Thoracic aorta (tissue), 2 donors: ENCODE measurements at places on chromosomes 7 and 10.

DNA sequence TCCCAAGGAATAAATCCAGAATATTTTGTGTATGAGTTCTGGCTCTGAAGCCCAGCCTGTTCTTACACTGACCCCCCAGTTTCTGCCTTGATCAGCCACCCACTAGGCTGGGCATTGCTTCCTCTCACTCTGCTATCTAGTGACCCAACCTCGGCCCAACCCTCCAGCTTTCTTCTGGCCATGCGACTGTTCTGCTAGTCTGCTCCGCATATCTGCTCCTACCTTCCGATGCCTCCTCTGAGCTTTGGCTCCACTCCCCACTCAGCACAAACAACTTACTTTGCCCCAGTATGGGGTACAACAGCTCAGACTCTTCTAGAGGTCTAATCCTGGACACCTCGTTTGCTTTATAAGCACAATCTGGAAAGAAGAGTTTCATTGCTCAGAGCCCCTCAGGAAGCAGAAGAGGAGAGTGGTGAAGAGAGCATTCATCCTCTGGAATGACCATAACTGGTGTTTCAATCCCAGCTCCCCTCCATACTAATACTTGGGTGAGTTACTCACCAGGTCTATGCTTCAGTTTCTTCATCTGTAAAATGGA lies 99.6 kb downstream of the NPSR1 start:
- no peaks in the 10 kb centered on the region for H3K36me3 ChIP-seq
- no peak overlapping the region for H3K4me3 ChIP-seq
- H3K27ac ChIP-seq: no peak overlapping the region
- H3K4me1 ChIP-seq: no peaks in the 10 kb centered on the region
- no peaks in the 10 kb centered on the region for H3K27me3 ChIP-seq
- no peak for DNase-seq

- H3K27ac ChIP-seq: no peak overlapping the region
- H3K4me1 ChIP-seq: no peaks in the 10 kb centered on the region
- H3K4me3 ChIP-seq: no peak overlapping the region
- no peak for DNase-seq
Observed at GRCh38 chr7:937856-938484, 16.5 kb downstream of the ADAP1 start.

DNA sequence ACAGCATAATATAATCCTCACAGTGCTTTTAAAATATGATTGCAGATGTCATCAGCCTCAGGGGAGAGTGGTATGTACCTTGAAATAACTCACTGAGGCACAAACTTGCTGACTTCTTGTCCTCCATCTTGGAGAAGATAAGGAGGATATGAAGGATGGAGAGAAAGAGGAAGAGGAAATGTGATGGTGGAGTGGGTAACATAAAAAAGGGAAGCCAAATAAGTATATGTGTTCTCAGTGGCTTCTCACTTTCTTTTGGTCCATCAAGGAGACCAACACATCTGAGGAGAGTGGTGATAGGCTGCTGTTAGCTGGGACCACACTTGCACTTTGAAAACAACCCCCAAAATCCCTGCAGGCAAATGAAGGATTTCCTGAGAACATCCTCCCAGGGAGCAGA lies 21.6 kb upstream of the ZNF37A start:
- H3K4me3 ChIP-seq: no peak overlapping the region
- H3K36me3 ChIP-seq: no peaks in the 10 kb centered on the region
- DNase-seq: no peak
- H3K27me3 ChIP-seq: no peaks in the 10 kb centered on the region
- no peaks in the 10 kb centered on the region for H3K4me1 ChIP-seq

- no peak for DNase-seq
- H3K36me3 ChIP-seq: no peaks in the 10 kb centered on the region
- H3K27ac ChIP-seq: no peak overlapping the region
- H3K27me3 ChIP-seq: no peaks in the 10 kb centered on the region
- H3K4me3 ChIP-seq: peak overlapping the region; percentile 65
- no peaks in the 10 kb centered on the region for H3K4me1 ChIP-seq
Observed at GRCh38 chr10:58326967-58327381, 7.8 kb upstream of the UBE2D1 start.

GRCh38 chr10:74047871-74048270 lies 50.0 kb downstream of the VCL start:
- H3K36me3 ChIP-seq: peaks cover 3% of the 10 kb centered on the region
- no peak overlapping the region for H3K27ac ChIP-seq
- no peak overlapping the region for H3K4me3 ChIP-seq
- no peak for DNase-seq
- H3K4me1 ChIP-seq: peaks cover 72% of the 10 kb centered on the region
- no peaks in the 10 kb centered on the region for H3K27me3 ChIP-seq

DNA sequence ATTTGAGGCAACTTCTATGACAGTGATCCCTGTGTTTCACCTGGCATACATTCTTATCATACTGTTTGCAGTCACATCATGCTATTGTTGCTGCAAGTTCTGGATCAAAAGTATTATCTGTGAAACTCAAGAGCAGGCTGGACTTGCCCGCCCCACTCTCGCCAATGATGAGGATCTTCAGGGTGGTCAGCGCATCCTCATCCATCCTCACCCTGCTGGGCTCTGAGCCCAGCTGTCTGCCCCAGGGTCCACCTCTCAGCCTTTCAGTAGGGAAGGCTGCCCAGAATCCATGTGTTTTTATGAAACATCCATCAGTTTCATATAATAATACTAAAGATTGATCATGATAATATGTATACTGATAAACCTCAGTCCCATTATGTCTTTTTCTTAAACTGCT lies 55.4 kb upstream of the KIF5B start:
- no peak for DNase-seq
- H3K27ac ChIP-seq: no peak overlapping the region
- H3K27me3 ChIP-seq: no peaks in the 10 kb centered on the region
- no peak overlapping the region for H3K4me3 ChIP-seq
- no peaks in the 10 kb centered on the region for H3K36me3 ChIP-seq

DNA sequence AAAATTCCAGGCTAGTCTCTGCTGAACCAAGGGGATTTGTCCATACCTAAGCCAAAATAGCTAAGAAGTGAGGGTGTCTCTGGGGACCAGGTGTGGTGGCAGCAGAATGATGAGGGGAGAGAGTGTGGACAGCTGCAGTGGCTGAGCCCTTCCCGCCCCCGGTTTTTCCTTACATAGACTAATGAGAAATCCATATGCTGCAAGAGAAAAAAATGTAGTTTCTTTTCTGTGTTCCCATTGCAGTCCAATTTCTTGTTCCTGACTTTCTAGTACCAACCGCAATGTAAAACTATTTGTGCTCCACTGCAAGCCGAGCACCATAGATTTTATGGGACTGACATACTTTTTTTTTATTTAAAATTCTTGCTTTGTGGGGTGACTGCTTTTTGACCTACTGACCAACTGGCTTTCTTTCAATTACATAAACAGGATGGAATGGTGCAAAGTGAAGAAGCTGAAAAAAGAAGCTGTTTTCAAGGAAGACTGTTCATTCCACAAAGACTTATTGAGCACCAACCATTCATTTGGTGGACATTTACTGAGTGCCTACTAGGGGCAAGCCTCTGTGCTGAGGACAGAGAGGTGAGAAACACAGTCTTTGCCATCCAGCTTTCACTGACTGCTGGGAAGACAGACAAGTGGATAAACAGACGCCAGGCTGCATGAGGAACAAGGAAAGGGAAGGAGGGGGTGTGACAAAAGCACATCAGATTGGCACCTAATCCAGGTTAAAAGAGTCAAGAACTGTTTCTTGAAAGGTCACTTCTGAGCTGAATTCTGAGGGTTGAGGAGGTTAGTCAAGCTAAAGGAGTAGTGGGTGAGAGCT lies 9.8 kb downstream of the CEP41 start:
- H3K27ac ChIP-seq: no peak overlapping the region
- no peak for DNase-seq

DNA sequence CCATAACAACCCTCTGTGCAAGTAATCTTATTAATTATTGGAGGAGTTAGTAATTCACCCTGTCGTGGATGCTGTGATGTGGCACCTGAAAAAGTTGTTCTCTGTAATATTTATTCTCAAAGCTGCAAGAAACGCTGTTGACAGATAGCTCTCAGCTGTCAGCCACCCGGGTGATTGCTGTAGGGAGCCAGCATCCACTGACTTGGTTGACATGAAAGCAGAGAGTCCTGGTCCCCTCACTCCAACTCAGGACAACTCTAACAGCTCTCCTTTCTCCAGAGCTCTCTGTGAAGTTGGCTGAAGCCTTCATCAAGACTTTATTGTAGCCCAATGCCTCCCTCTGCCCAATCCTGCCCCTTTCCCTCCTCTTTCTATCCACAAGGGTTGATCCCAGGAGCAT lies 98.0 kb downstream of the FAM107B start:
- DNase-seq: no peak
- H3K27me3 ChIP-seq: no peaks in the 10 kb centered on the region
- H3K36me3 ChIP-seq: no peaks in the 10 kb centered on the region
- H3K4me3 ChIP-seq: no peak overlapping the region
- H3K27ac ChIP-seq: no peak overlapping the region

DNA sequence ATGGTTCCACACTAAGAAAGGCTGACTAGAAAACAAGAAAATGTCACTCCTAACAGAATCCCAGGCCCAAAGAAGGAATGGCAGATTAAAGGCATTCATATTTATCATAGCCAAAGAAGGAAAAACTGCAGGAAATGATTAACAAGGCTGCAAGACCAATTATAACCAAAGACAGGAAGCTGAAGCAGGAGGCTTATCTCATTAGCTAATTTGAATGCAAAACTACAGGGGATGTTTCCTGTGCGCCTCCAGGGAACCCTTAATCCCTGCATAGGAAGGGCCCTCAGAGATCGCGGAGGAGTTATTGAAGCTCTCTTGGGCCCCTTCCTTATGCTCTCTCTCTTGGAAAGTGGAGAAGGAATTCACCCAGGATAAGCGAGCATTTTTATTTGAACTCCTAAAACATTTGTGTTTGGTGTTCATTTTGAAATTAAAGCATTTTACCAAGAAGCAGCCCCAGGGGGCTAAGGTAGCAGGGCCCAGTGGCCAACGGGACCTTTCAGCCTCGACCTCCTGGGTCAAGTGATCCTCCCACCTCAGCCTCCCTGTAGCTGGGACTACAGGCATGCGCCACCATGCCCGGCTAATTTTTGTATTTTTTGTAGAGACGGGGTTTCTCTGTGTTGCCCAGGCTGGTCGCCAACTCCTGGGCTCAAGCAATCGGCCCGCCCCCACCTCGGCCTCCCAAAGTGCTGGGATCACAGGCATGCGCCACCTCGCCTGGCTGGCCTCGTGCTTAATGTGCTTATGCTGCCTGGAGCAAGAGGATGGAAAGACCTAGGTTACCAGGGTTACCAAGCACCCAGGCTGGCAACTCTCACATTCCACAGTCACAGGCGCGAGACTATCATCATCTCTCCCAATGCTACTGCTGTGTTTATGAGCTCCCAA lies 24.1 kb upstream of the PROSER2 start:
- no peaks in the 10 kb centered on the region for H3K27me3 ChIP-seq
- H3K36me3 ChIP-seq: no peaks in the 10 kb centered on the region
- no peaks in the 10 kb centered on the region for H3K4me1 ChIP-seq
- DNase-seq: no peak

DNA sequence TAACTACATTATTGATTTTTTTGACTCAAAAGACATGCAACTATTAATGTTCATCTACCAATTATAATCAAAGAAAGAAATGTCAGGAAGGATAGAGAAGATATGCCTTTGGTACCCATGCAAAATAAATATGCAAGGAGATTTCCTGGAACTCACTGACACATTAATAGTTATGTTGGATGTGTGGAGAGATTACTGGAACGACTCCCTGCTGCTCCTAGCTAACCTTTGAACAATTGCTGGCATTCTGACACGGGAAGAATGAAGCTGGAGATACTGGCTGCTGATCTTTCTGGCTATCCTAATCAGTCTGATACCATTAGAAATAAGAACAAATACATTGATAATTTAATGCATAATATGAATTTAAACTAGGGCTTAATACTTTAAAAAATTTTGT lies 507.9 kb upstream of the NRG3 start:
- H3K27me3 ChIP-seq: no peaks in the 10 kb centered on the region
- H3K36me3 ChIP-seq: no peaks in the 10 kb centered on the region
- H3K27ac ChIP-seq: no peak overlapping the region
- no peak for DNase-seq

GRCh38 chr7:47125529-47125928 lies 456.4 kb downstream of the TNS3 start:
- H3K27ac ChIP-seq: no peak overlapping the region
- no peak overlapping the region for H3K4me3 ChIP-seq
- no peaks in the 10 kb centered on the region for H3K36me3 ChIP-seq
- no peaks in the 10 kb centered on the region for H3K4me1 ChIP-seq
- DNase-seq: no peak
- no peaks in the 10 kb centered on the region for H3K27me3 ChIP-seq

- H3K4me3 ChIP-seq: no peak overlapping the region
- H3K36me3 ChIP-seq: peaks cover 12% of the 10 kb centered on the region
- H3K27me3 ChIP-seq: no peaks in the 10 kb centered on the region
- H3K4me1 ChIP-seq: peaks cover 70% of the 10 kb centered on the region
- no peak for DNase-seq
Observed at GRCh38 chr7:105044449-105045070, 30.6 kb downstream of the KMT2E start.

DNA sequence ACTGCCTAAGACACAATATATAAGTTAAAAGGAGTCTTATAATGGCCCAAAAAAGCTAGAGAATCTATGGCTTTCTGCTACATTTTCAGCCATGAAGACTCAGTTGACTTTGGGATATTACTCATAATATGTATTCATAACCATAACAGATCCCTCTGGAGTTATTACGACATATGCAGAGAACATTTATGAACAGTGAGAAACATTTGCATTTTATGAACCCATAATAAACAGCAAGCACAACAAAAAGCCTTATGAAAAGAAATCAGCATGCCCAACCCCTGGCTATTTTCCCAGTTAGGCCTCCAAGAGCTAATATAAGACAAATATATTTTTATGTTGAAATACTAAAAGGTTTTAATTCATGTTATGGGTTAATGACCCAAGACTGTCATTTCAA lies 52.4 kb downstream of the ARMH3 start:
- no peaks in the 10 kb centered on the region for H3K4me1 ChIP-seq
- H3K36me3 ChIP-seq: peaks cover 29% of the 10 kb centered on the region
- H3K27ac ChIP-seq: no peak overlapping the region

DNA sequence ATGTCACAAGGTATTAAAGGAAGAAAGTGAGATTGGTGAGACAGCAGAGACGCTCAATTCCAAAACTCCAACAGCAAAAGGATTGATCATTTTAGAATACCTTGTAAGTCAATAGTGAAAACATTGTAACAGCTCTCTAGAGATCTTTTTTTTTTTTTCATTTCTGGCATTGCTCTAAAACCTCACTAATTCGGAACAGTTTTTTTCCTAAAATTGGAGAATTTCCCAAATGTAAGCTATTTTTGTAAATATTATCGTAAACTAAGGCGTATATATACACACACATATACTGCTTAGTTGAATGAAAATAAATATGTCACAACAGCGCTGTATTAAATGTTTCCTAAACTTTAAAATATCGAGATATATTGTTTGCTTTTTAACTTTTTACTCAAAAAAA lies 30.6 kb upstream of the CELF2 start:
- DNase-seq: no peak
- no peaks in the 10 kb centered on the region for H3K27me3 ChIP-seq
- no peaks in the 10 kb centered on the region for H3K36me3 ChIP-seq
- H3K4me1 ChIP-seq: no peaks in the 10 kb centered on the region
- no peak overlapping the region for H3K27ac ChIP-seq

GRCh38 chr10:123683865-123684264 lies 17.7 kb downstream of the GPR26 start:
- no peaks in the 10 kb centered on the region for H3K4me1 ChIP-seq
- peaks cover 6% of the 10 kb centered on the region for H3K36me3 ChIP-seq
- no peak for DNase-seq
- no peak overlapping the region for H3K4me3 ChIP-seq
- no peak overlapping the region for H3K27ac ChIP-seq
